Astrocyte of the cerebellum (primary cell): ENCODE measurements at places on chromosomes 4 and X.

DNA sequence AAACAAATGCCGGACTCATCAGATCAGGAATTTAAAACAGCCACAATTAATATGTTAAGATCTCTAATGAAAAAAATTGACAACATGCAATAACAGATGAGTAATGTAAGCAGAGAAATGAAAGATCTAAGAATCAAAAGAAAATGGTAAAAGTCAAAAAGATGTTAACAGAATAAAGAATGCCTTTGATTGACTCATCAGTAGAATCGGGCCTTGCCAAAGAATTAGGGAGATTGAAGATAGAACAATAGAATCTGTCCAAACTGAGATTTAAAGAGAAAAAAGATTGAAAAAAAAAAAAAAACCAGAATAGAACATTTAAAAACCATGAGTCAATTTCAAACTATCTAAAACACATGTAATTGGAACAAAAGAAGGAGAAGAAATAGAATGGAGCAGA is 25.9 kb upstream of the GUCY1A1 start:
- DNase-seq, result no peak

- no peak for DNase-seq
Measured at GRCh38 chr4:53622739-53623151, 31.5 kb upstream of the LNX1 start.

GRCh38 chr4:77201343-77201742 is 44.3 kb downstream of the CCNG2 start:
- no peak for DNase-seq

GRCh38 chr4:8699063-8699385 is 106.5 kb downstream of the CPZ start:
- DNase-seq, result no peak

- DNase-seq, result no peak
Measured at GRCh38 chrX:70196961-70197720, 19.9 kb downstream of the DGAT2L6 start.

- DNase-seq, result peak; percentile 11
Measured at GRCh38 chr4:125283707-125284279, 31.0 kb upstream of the FAT4 start.

DNA sequence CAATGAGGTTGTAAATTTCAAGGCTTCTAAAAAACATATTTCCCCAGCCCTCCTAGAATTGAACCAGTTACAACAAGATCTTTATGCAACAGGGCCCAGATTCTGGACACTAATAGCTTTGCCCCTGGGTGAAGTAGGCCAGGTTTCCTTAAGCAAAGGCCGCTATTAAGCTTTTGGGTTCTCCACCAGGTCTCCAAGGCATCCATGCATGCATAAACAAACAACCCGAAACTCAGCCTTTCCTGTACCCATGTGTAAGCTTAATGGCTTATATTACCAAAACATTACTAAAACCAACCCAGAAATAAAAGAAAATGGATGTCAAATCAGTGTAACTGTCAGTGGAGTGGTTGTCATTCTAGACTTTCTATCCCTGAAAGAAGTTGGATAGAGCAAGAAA is 137.1 kb downstream of the ARHGAP6 start:
- DNase-seq, result no peak

- DNase-seq, result no peak
Measured at GRCh38 chr4:120699354-120699753, 223.2 kb downstream of the PRDM5 start.

- no peak for DNase-seq
Measured at GRCh38 chr4:76488888-76489685, 54.1 kb downstream of the SHROOM3 start.

- no peak for DNase-seq
Measured at GRCh38 chrX:41096339-41096955, 11.2 kb downstream of the USP9X start.

DNA sequence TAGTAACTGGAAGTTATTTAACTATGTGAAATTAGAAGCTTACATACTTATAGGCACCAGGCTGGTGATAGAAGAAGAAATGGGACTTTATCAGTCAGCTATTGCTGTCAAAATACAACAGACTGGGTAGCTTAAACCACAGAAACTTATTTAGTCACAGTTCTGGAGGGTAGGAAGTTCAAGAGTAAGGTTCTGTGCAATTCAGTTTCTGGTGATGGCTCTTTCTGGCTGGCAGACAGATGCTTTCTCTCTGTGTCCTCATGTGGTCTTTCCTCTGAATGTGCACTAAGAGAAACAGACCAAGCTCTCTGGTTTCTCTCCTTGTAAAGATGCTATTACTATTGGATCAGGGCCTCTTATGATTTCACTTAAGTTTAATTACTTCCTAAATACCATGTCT is 92.1 kb upstream of the ANKRD50 start:
- no peak for DNase-seq

DNA sequence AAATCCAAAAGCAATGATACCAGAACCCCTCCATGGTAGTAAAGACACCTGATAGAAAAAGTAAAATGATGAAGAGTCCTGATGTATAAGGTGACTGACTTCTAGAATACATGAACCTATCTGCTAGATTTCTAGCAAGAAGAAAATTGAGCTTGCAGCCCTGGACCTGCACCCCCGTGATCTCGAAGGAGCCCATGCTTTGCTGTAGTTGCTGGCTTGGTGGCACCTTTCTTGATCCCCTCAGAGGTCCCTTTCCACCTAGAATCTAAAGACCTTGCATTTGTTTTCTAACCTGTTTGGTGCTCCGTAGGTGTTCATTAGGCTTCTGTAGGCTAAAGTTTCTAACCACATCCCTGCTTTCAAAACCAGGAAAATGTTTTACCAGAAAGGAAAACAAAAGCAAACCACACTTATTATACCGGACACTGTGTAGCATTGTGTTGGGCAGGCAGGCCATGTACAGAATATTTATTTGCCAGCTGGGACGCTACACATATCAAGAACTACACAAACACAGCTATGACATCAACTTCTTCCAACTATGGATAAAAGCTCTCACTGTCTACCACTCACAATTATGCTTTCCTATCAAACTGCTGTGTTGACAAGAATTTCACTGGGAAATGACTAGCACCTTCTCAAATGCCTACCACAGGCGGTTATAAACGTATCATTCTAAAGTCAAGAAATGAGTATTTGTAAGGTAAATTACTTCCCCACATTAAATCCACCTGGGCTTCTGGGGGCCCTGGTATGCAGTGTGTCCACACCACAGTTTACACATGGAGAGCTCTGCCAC is 316.2 kb downstream of the UNC5C start:
- DNase-seq, result peak; percentile 18

DNA sequence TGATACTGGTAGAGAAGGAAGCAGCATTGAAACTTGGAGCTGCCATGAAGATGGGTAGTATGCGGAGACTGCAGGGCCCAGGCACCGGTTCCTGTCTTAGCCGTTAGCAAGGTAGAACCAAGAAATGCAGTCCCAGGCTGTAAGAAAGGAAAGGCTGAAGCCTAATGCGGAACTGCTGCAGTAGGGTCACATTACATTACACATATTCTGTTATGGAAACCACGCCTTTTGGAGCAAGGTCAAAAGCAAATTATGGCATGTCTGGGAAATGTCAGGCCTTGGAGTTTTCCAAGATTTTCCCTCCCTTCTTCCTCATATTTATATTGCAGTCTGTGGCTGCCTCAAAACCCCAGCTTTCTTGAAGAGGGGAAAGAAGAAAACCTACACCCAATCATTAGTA is 204.8 kb upstream of the RASGEF1B start:
- DNase-seq, result no peak

GRCh38 chrX:154979629-154980028 is 42.9 kb downstream of the F8 start:
- DNase-seq, result no peak

DNA sequence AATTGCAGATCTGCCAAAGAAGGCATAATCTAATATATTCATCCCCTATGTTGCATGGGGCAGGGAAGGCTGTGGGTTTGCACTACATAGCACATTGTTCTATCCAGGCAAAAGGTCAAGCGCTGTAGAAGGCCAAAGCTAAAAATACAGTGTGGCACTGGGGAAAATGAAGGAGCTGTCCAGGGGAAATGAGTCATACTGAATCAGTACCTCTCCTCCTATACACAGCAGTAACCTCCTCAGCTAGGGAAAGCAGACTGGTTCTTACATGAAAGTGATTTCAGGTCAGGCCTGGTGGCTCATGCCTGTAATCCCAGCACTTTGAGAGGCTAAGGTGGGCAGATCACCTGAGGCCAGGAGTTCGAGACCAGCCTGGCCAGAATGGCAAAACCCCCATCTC is 31.0 kb upstream of the SLC25A4 start:
- peak; percentile 86 for DNase-seq
